GM12878 (cell line): ENCODE measurements at places on chromosomes 16 and 17. TPM values are rescaled to one million over a fixed set of nuclear protein-coding genes. Genes with fewer than 3 reads are reported as not detected.
A peak's percentile ranks its signal among the peaks of the same experiment; 100 is the strongest.

GRCh38 chr17:82202981-82203380 lies 9.7 kb downstream of the CCDC57 start:
- DNase-seq: no peak
- no peak overlapping the region for H3K4me3 ChIP-seq
- H3K27me3 ChIP-seq: no peaks in the 10 kb centered on the region
- H3K4me1 ChIP-seq: peaks cover 12% of the 10 kb centered on the region
- H3K36me3 ChIP-seq: no peaks in the 10 kb centered on the region

- peaks cover 11% of the 10 kb centered on the region; the same call in 1 of the 2 replicates for H3K4me1 ChIP-seq
- no peak overlapping the region for H3K4me3 ChIP-seq
- H3K27me3 ChIP-seq: no peaks in the 10 kb centered on the region
- no peak overlapping the region for H3K27ac ChIP-seq
- no peaks in the 10 kb centered on the region for H3K36me3 ChIP-seq
Measured at GRCh38 chr16:80631581-80631980, 90.8 kb downstream of the DYNLRB2 start.

The NOD2 gene
- total RNA-seq: 12.8 and 13.3 TPM in 2 replicates

DNA sequence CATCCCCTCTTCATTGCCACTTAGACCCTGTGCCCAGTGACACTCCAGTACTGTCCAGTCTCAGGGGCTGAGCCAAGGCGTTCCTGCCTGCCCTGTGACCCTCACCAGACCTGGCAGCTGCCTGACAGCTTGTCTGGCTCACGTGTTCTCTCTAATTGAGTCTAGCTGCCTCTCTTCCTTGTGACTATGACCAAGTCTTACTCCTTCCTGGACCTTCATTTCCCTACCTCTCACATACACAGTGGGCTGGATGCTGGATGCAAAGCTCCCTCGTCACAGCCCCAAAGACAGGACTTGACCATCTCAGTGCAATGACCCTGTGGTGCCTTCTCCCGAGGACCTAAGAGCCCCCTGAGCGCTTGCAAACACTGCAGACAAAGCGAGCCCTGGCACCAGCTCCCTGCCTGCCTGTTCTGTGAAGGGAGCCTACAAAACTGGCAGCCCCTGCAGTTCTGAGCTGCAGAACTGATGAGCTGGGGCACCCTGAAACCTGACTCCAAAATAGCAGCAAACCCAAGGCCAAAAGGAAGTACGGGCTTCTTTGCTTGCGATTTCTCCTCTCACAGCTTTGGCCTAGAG lies 1.7 kb downstream of the DEXI start:
- H3K27ac ChIP-seq: peak overlapping the region; percentile 71
- no peaks in the 10 kb centered on the region for H3K27me3 ChIP-seq
- peaks cover 39% of the 10 kb centered on the region for H3K4me1 ChIP-seq
- H3K36me3 ChIP-seq: no peaks in the 10 kb centered on the region; the same call in 1 of the 2 replicates
- peak overlapping the region; percentile 82 for H3K4me3 ChIP-seq
- no peak for DNase-seq

The GPR139 gene
- not detected in 2 replicates for total RNA-seq

The EME1 gene
- 16.8 and 20.8 TPM in 2 replicates for total RNA-seq

DNA sequence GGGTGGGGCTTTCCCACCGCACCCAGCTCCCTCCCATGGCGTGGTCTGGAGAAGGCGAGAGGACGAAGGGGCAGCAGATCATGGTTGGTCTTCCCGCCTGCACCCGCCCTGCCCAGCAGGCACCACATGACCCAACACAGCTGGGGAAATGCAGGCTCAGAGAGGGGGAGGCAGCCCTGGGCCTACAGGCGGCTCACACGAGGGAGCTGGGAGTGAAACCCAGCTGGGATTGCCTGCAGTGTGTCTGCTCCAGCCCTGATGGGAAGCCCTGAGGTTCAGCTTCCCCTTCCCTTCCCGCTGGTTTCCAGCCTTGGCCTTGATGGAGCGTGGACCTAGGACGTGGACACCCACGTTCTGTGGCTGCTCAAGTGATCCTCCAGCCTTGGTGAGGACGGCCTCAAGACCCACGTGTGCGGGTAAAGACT lies 20.0 kb upstream of the PABPN1L start:
- no peaks in the 10 kb centered on the region for H3K4me1 ChIP-seq
- H3K4me3 ChIP-seq: no peak overlapping the region
- no peaks in the 10 kb centered on the region for H3K27me3 ChIP-seq

The MMP28 gene
- total RNA-seq: not detected in 2 replicates
